Myocyte (in vitro differentiated cells): ENCODE measurements at places on chromosomes 3 and 15.
A peak's percentile ranks its signal among the peaks of the same experiment; 100 is the strongest.

- DNase-seq: no peak
Measured at GRCh38 chr3:38353151-38353550, 6.6 kb downstream of the XYLB start.

DNA sequence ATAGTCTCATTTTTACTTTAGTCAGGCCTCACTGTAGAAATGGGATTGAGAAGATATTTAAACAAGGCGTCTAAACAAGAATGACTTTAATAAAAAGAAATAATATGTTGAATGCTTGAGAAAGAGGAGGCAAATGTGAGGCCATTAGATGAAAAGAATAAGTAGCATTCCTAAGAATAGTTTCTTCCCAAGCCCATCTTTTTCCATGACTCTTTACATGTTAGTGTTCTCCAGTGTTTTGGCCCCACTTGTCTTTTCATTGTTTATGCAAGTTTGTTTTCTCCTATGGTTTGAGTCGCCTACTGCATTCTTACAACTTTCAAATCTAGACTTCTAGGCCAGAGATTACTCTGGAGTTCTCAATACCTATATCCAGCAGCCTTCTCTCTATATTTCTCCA is 39.0 kb downstream of the TSC22D2 start:
- no peak for DNase-seq

DNA sequence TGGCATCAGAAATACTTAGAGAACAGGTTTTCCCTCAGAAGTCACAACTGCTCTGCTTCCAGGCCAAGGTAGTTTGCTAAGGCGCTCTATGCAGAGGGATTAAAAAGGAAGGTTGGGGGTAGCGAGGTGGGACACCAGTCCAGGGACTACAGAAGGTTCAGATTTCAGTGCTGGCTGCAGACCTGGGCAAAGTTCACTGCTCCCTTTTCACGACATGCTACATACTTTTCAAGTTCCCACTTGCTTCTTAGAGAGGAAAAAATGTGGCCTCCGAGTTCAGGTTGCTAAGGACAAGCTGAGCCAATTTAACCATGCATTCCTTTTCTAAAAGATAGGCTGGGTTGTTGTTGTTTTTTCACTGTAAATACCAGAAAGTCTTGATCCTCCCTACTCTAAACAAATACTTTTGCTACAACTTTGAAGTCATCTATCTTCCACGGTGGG is 158.6 kb upstream of the NR2F2 start:
- DNase-seq: no peak

- peak; percentile 96 for DNase-seq
Measured at GRCh38 chr3:156751461-156752025, 74.6 kb upstream of the LEKR1 start.

GRCh38 chr3:13233487-13234485 is 160.6 kb upstream of the IQSEC1 start:
- DNase-seq: no peak

GRCh38 chr3:158991146-158991705 is 189.4 kb downstream of the MFSD1 start:
- no peak for DNase-seq

DNA sequence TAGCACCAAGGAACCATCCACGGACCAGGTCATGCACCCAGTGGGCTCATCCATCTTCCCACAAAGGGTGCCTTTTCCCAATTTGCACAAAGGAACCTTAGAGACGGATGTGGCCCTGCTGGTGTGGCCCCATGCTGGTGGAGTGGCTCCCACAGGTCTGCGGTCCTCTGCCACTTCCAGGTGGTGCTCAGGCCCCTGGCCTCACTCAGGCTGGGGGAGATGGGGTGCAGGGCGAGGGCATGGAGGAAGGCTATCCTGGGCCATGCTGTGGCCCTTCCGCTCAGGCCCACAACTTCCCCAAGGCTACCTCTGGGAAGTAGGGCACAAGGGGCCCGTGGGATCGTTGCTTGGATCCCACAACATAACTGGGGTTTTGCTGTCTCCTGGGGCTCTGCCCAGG is 5.2 kb upstream of the SYNM start:
- no peak for DNase-seq

- no peak for DNase-seq
Measured at GRCh38 chr3:71486831-71487230, 96.7 kb downstream of the FOXP1 start.

GRCh38 chr3:19994796-19995195 is 17.3 kb downstream of the PP2D1 start:
- no peak for DNase-seq

- DNase-seq: no peak
Measured at GRCh38 chr3:5221701-5222100, 34.2 kb downstream of the EDEM1 start.

GRCh38 chr15:68620721-68621527 is 42.1 kb downstream of the CORO2B start:
- peak; percentile 46 for DNase-seq

DNA sequence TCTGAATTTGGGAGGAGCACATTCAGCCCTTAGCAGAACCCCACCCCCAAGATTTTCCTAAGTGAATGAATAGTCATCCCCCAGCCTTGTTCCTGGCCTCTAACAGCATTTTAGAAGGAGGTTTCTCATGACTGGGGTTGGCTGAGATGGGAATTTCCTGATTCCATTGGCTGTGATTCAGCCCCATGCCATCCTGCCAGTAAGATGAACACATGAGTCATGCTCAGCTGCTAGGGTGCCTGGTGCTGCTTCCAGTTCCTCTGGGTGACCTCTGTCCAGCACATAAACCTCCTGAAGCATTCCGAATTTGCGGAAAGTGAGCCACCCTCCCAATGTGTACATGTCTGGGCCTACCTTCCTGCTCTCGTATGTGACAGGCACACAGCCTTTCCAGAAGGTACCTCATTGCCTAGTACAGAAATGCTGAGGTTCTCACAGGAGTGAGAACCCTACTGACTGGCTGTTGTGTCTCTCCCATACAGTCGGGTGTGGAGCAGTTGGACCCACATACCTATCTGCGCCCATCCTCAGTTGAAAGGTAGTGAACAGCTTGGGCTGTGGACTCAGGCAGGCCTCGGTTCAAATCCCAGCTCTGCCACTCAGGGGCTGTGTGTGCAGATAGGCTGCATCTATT is 91.7 kb downstream of the APBA2 start:
- peak; percentile 79 for DNase-seq

DNA sequence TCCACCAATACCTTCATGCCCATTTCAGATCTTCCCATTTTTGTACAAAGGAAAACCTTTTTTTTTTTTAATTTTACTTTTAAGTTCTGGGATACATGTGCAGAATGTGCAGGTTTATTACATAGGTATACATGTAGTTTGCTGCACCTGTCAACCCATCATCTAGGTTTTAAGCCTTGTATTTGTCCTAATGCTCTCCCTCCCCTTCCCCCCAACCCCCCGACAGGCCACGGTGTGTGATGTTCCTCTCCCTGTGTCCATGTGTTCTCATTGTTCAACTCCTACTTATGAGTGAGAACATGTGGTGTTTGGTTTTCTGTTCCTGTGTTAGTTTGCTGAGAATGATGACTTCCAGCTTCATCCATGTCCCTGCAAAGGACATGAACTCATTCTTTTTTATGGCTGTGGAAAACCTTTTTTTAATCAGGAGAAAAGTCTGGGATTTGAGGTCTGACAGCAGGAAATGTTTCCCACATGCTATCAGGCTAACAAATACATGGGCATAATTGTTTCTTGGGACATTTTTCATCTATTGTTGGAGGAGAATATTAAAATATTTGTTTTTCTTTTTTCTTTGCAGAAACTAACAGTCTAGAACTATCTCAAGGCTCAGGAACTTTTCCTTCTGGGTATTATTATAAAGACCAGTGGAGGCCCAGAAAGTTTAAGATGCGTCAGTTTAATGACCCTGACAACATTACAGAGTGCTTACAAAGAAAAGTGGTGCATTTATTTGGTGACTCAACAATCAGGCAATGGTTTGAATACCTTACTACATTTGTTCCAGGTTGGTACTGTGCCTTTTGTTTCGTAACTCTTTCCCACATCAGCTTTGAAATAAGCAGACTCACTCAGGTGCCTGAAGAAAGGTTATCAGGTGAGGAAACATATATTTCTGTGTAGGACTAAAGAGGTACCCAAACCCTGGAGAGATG is 32.8 kb upstream of the NFKBIZ start:
- DNase-seq: no peak

GRCh38 chr3:41881233-41881821 is 80.6 kb downstream of the ULK4 start:
- DNase-seq: peak; percentile 66

DNA sequence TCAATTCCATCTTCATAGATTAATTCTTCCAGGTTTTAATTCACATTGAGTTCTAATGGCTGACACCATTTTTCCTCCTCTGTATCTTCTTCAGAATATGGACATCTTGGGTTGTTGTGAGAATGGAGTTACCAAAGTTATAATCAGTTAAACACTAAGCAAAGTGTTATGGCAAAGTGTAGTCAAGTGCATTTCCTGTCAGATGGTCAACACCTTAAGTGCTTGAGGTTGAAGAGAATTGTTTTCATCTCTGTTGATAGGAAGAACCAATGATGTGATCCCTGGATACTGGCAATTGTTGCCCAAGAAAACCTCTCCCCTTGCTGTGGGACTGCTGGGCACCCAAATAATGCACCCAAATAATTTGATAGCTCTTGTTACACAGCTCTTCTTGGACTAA is 102.6 kb upstream of the SATB1 start:
- no peak for DNase-seq

GRCh38 chr15:61186905-61187741 is 42.0 kb downstream of the RORA start:
- DNase-seq: no peak

DNA sequence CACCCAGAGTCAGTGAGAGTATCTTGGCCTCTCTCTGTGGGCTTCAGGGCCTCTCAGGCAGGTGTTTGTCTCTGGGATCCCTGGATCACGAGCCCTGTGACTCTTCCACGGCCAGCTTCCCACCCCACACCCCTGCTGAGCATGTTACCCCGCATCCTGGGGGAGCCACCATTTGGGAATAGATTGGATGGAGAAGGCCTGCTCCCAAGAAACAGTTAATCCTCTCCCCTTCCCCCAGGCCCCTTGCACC is 15.5 kb upstream of the SRP14 start:
- DNase-seq: no peak

GRCh38 chr3:11385326-11385725 is 113.1 kb downstream of the ATG7 start:
- DNase-seq: no peak

GRCh38 chr3:44913868-44914468 is 39.6 kb downstream of the TGM4 start:
- peak; percentile 82 for DNase-seq

DNA sequence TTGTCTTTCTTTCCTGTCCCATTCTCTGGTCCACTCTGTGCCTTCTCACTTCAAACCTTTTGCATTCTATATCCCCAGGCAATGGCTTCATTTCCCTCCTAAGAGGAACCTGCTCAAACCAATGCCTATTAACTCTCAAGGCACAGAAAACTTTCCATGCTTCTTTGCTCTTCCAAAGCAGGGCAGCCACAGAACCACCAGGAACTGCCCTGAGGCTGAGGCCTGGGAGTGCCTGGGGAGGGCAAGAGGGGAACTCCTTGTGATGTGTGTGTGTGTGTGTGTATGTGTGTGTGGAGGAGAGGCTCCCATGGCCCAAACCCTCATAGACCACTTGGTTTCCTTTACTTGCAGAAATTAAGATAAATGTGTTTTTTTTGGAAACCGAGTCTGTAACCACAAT is 14.1 kb upstream of the PGPEP1L start:
- DNase-seq: no peak

DNA sequence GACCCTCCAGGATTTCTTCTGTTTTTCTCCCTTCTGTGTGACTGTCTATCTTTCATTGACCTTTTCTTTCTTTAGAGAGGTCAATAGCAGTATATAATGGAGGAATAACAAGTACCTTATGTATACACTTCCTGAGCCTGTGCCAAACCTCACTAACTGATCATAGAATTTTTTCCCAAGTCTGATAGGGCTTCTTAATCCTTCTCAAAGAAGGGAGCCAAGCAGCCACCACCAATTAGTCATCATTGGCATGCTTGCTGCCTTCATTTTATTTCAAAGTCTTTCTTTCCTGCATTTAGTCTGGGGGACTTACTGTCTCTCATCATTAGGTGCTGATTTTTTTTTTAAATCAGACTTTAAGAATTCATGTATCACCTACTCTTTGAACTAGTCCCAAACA is 327.0 kb downstream of the FEZF2 start:
- DNase-seq: peak; percentile 24

DNA sequence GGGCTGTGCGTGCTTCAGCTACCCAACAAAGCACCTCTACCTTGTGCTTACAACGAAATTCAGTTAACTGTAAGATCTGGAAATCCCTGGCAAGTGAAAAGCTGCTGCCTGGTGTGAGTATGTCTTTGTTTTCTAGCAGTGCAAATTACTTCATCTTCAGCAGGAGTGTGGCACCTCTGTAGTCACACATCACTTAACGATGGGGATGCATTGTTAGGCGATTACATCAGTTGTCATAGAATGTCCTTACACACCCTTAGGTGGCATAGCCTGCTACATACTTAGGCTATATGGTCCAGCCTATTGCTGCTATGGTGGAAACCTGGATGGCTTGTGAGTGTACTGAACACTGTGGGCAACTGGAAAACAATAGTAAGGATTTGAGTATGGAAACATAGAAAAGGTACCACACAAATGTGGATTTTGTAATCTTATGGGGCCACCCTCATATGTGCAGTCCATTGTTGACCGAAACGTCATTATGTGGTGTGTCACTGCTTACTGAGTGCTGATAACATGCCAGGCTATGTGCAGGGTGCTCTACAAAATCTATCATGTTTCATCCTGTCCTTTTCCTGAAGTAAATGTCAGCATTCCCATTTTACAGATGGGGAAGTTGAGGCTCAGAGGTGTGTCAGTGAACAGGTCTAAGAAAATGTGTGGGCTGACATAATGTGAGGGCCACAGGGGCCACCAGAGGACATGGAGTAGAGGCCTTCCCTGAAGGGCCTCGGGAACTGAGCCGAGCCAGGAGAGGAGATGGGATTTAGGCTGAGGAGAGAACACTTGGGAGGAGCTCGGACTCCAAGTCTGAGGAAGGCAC is 173.5 kb downstream of the VGLL4 start:
- no peak for DNase-seq

- DNase-seq: no peak
Measured at GRCh38 chr3:1600206-1600605, 498.5 kb upstream of the CNTN4 start.

DNA sequence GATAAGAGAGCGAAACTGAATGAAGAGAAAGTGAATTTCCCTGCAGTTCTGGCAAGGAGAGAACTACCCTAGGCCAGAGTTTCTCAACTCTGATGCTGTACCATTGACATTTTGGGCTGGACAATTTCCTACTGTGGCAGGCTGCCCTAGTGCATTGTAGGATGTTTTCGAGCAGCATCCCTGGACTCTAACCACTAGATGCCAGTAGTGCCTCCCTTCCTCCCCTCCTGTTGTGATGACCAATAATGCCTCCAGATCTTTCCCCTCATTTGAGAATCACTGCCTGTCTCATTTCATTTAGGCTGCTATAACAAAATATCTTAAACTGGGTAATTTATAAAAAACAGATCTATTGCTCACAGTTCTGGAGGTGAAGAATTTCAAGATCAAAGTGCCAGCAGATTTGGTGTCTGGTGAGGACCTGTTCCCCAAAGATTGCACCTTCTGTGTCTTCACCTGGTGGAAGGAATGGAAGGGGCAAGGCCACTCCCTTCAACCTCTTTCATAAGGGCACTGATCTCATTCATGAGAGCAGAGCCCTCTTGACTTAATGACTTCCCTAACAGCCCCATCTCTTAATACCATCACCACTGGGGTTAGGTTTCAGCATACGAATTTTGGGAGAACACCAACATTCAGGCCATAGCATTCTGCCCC is 188.9 kb upstream of the MEIS2 start:
- peak; percentile 3 for DNase-seq

- peak; percentile 67 for DNase-seq
Measured at GRCh38 chr15:39598958-39599845, 18.3 kb downstream of the THBS1 start.
